ENCODE measurements at places on chromosomes 3 and 15.
A peak's percentile ranks its signal among the peaks of the same experiment; 100 is the strongest.

GRCh38 chr3:49017971-49018706 lies at the start of gene DALRD3:
TSS of gene DALRD3 (minus strand) at chr3:49018580. CDS start at chr3:49018564, 16 bp downstream.
- peak; percentile 78 for DNase-seq

GRCh38 chr3:197023241-197023997 lies 6.2 kb downstream of the MELTF start:
- peak; percentile 23 for DNase-seq

GRCh38 chr3:138043266-138044029 lies 33.5 kb downstream of the CLDN18 start:
- DNase-seq: no peak

- no peak for DNase-seq
These were observed 169.7 kb downstream of the FHIT start for GRCh38 chr3:61081554-61081953.

DNA sequence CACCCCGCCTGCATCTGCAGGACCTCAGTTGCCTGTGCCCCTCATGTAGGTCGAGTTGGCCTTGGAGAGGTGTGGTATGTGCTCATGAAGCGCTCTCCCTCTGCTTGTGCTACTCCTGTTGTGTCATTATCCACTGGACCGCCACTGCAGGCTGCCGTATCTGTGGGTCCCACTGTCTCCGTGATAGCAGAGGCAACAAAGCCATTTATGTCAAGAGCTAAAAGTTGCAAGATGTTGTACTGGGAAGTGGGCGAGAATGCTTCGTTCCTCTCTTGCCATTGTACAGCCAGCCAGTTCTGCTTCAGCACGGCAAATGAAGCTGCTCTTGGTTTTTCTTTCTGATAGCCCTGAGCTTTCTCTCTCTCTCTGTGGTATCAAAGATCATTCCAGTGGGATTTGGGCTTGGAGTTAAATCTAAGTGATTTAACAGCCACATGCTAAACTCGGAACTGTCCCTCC lies 89.0 kb downstream of the TMEM212 start:
- no peak for DNase-seq

- DNase-seq: no peak
These were observed 13.0 kb downstream of the MRPL46 start for GRCh38 chr15:88454236-88454635.

GRCh38 chr15:60614862-60615771 lies 136.2 kb upstream of the ICE2 start:
- DNase-seq: no peak

GRCh38 chr3:110459021-110459420 lies 612.6 kb upstream of the NECTIN3 start:
- DNase-seq: no peak

GRCh38 chr3:114745322-114746240 lies 401.5 kb downstream of the ZBTB20 start:
- no peak for DNase-seq

- DNase-seq: no peak
These were observed 405 bp downstream of the NPRL2 start for GRCh38 chr3:50350213-50350526.

DNA sequence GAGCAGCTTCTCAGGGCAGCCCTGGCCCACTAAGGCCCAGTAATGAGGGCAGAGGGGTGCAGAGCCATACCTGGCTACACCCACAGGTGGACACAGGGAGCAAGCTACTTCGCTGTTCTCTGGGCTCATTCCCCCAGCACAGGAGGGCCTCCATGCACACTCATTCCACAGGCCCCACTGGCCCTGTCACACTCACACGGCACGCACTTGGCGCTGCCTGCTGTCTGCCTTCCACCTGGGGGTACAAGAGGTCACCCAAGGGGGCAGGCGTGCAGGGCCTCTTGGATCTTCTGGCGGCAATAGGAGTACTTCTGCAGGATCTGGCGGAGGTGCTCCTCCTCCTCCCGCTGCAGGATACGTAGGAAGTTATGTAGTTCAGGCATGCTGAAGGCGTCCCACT lies 2.3 kb upstream of the TUSC2 start:
- DNase-seq: no peak

GRCh38 chr3:107430214-107430995 lies 53.2 kb downstream of the CCDC54 start:
- peak; percentile 33 for DNase-seq

GRCh38 chr3:11558411-11558903 lies 85.3 kb downstream of the VGLL4 start:
- DNase-seq: no peak

DNA sequence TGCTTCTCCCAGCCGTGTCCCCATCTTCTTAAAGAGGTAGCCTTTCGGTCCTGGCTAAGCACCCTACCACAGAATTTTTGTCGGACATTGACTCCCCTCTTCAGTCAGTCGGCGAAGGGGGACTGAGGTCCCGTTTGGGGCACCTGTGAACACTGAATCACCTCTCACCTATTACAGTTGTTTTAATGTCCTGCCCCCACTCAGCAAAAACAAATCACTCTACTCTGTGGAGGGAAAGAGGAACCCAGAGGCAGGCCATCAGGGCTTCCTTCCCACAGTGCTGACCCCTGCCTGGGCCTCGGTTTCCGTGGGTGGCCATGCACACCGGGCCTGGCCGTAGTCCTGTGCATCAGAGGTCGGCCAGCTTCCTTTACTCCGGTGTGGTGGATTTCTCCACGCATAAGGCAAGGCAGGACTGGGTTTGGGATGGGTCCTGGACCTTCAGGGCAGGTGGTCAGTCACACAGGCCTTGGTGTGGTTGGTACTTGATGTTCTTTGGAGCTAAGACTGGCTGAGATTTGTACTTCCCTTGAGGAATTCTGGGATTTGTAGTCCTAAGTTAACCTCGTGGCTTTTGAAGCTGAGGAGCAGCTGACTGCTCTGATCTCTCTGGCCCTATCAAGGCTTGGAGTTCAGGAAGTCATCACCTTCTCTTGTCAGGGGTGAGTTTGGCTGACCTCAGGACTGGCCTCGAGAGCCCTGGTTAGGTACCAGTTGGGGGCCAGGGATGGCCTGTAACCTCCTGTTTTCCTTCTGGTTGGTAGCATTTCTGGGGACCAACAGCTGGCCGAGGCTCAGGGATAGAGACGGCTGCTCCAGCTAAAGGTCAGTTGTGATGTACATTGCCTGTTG lies 627 bp upstream of the FAM131A start:
- no peak for DNase-seq

DNA sequence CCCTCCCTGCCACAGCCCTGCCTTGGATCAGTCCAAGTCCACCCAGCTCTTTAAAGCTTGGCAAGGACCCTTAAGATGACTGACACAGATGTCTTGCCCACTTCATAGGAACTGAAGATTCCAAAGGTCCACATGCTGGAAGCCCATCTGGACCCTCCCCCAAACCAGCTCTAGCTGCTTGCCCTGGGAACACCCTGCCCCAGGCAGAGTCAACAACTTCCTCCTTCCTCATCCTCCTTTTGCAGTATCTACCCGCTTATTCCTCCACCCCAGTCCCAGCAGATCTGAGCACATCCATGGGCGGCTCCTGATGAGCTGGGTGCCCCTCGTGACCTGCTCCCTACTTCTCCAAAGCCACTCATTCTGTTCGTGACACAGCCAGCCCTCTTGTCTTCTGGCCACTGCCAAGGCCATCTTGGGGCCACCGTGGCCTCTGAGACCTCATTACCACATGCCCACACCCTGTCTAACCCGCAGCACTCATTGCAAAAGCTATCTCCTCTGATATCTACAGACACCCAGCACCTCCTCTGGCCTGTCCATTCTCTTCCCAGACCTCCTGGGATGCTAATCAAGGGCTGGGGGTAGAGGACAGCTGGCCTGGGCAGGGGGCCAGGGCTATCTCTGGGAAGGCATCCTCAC lies 2.0 kb upstream of the PFKFB4 start:
- no peak for DNase-seq

GRCh38 chr3:53672981-53673380 lies 173.2 kb downstream of the CHDH start:
- DNase-seq: no peak

DNA sequence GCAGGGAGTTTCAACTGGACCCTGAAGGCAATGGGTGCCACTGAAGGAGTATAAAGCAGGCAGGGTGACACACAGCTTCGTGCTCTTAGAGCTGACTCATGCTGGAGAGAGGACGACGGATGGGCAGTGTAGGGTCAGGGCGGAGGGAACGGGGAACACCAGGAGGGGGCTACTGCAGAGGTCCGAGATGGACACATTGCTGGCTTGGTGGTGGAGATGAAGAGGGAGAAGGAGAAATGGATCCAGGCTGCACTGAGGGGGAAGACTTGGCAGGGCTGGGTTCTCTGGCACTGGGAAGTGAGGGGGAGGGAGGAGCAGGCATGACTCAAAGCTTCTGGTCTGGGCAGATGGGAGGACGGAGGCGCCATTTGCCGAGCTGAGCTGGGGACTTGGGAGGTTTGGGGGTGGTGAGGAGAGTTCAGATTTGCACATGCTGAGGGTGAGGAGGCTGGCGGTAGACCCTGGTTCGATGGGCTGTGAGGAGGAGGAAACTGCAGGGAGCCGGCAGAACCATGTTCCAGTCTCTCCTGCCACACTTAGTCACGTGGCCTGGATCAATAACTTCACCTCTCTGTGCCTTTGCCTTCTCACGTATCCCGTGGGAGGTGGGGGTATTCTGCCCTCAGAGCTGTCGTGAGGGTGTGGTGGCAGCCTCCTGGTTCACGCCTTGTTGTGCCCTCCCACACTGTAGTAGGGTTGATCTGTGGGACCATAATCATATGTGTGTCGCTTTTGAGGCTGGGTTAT lies 4.6 kb upstream of the KCTD6 start:
- DNase-seq: no peak

DNA sequence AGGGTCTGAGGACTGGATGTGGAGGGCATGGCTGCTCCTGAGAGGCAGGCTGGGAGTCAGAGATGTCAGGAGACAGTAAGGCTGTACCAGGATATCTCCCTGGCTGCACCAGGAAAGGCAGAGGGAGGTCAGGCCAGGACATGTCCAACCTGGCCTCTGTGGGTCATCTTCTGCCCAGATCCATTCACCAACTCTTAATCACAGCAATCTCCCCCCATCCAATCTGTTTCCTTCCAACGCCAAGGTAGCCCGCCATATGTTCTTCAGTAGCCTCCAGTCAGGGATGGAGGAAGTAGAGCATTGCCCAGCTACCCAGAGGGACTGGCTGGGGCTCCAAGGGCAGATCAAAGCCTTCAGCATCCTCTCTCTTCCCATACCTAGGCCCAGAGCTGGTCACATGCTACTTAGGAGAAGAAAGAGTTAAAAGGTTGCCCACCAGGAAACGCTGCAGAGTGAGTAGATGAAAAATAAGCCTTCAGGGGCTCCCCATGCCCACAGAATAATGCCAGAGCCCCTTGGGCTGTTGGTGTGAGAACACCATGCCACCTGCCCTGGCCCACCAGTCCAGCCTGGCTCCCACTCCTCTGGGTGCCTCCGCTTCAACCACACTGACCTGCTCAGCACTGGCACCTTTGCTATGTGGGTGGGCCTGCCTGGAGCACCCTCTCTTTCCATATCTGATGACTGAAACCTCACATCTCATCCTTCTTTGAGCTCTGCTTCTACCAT lies 176.8 kb downstream of the MEGF11 start:
- no peak for DNase-seq

- no peak for DNase-seq
These were observed 33.4 kb upstream of the CRBN start for GRCh38 chr3:3212781-3213440.

GRCh38 chr3:51692980-51693395 lies 13.9 kb upstream of the GRM2 start:
- DNase-seq: no peak
